Activated naive CD4-positive, alpha-beta T cell treated with Interleukin-2 at 50 U/mL for 16 hours (primary cell): ENCODE measurements at places on chromosomes 1 and 21.
A peak's percentile ranks its signal among the peaks of the same experiment; 100 is the strongest.

DNA sequence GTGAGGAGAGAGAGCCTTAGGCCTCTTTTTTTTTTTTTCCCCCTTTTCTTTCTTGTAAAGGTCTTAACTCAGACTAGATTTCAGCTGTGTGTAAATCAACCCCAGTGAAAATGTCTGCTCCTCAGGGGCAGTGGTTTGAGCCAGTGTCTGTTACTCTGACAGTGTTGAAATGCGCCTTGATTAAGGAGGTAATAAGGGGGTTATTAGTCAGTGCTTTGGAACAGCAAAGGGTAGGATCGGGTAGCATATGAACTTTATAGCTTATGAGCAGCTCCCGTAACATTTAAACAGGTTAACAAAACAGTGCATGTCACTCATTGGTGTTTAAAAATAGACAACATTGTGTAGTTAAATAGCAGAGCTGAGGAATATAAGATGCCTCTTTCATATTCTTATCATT lies 10.3 kb downstream of the UTP11 start:
- DNase-seq, result no peak

GRCh38 chr1:8889925-8890785 lies 11.7 kb upstream of the ENO1 start:
- DNase-seq, result no peak

GRCh38 chr1:241636291-241636690 lies 3.9 kb downstream of the CHML start:
- DNase-seq, result no peak

GRCh38 chr1:112507921-112508277 lies 866 bp upstream of the WNT2B start:
- DNase-seq, result peak; percentile 40

- DNase-seq, result no peak
These were observed 2.5 kb downstream of the SLAMF9 start for GRCh38 chr1:159951551-159951950.

GRCh38 chr21:17214801-17215200 lies 298.0 kb upstream of the CXADR start:
- DNase-seq, result no peak

DNA sequence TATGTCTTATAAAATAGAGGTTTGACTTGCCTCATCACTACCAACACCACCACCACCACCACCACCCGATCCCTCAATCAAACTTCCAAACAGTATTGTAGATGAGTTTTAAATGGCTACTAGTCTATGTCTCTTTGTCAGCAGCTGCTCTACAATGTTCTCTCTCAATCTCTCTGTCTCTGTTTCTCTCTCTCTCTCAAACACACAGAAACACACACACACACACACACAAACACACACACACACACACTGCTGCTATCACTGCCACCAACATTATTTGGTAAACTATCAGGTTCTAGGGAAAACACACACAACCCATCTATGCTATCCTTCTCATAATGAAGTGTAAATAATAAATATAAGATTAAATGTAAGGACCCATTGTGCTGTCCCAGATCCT lies 2.4 kb downstream of the TNFSF4 start:
- DNase-seq, result no peak

- peak; percentile 31 for DNase-seq
These were observed 705 bp downstream of the UROD start for GRCh38 chr1:45012639-45013278.

DNA sequence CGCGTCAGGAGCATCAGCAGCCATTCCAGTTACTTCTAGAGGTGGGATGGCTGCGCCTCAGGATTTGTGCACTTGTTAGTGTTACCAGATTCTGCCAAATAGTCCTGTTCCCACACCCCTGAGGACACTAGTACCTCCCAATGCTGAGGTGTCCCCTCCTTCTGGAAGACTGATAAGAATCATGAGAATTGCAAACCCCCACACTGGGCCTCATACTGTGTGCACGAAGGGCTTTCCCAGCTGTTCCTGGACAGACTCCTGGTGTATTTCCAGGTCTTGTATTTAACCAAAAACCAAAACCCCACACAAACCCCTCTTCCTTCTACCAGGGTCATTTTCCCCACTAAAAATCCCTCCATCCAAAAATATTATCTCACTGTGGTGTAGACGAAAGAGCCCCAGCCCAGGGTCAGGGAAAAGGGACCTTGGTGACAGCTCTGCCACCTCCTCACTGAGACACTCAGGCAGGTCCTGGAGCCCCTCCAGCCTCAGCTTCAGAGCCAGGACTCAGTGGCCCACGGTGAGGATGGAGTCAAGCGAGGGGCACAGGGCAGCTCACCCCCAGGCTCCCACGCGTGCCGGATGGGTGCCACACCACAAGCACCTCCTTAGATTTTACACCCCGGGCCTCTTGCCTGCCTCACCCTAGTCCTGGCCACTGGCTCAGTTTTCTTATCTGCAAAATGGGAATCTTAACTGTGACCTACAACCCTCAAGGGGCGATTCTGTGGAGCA lies 131.4 kb upstream of the RUNX3 start:
- DNase-seq, result no peak

DNA sequence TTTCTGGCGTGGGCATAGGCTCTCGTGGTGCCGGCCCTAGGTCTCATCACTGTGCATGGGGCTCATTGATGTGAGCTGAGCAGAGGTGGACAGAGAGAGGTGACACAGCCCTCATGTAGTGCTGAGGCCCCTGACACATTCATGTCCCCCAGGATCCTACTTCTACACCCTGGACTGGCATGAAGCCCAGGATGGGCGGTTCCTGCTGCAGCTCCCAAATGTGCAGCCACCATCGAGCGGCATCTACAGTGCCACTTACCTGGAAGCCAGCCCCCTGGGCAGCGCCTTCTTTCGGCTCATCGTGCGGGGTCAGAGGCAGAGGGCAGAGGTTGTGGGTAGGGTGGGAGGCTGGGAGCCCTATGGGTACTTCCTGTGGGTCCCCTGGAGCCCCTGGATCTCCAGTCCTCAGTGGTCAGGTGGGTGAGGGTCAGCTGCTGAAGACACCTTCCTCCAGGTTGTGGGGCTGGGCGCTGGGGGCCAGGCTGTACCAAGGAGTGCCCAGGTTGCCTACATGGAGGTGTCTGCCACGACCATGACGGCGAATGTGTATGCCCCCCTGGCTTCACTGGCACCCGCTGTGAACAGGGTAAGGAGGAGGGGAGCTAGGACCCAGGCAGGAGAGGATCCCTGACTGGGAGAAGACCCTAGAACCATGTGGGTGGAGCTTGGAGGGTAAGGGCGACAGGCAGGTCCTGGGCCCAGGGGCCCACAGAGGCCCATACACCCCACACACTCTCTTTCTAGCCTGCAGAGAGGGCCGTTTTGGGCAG lies 6.1 kb downstream of the TIE1 start:
- no peak for DNase-seq

- DNase-seq, result no peak
These were observed 58.5 kb downstream of the RIMS3 start for GRCh38 chr1:40606978-40607377.

DNA sequence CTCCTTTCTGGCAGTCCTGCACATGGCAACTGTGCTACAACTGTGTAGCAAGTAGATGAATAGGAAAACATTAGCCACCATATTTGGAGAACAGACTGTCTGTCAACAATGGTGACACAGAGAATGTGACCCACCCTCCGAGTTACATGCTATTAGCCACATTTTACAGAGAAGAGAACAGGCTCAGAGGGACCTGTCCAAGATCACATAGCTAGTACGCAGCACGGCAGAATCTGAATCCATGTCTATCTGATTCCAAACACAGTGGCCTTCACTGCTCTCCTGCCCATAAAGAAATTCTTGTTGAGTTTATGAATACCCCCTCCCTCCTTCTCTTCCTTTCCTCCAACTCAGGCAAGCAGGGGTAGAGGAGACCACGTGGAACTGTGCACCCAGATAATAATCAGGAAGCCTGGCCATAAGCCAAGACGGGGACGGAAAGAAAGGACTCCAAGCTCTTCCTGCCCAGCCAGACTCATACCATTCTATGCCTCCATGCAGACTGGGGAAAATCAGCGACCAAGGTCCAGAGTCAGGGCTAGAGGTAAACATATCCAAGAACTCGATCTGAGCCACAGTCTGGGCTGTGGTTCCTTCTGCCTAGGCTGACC lies 78.8 kb downstream of the TRABD2B start:
- no peak for DNase-seq

DNA sequence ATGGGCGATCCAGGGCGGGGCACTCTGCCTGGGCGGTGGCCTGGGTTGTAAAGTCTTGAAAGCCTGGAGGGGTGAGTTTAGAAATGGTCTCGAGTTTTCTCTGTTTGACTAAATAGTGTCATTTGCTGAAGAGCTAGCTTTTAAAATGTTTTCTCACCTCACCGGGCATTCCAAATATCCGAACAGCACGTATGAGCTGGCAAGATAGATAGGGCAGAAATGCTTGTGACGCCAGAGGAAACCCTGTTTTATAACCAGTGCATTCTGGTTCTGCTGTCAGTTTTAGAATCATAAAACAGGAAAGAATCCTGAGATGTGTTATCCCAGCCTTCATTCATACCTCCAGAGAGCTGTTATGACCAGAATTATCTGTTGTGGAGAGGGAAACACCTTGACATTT lies 725 bp downstream of the RTCA start:
- DNase-seq, result no peak

DNA sequence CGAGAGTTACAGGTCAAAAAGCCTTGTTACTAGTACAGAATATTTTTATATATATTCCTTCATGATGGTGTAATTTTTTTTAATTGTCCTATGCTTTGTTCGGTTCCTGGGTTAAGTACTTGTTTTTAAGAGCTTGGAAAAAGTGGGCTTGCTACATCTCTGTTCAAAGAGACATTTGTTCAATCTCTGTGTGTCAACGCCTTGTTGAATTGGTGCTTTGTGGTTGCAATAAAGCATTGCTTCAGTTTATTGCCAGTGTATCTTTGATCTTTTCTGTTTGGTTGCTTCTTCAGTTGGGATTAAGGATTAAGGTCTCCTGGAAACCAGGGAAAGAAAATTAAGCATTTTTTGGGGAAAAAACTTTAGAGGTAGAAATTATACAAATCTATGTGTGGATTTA lies 47.7 kb upstream of the DNASE2B start:
- DNase-seq, result no peak

GRCh38 chr1:33140153-33141149 lies 41.4 kb downstream of the TRIM62 start:
- DNase-seq, result no peak

- DNase-seq, result no peak
These were observed 17.2 kb upstream of the C2CD2 start for GRCh38 chr21:41970751-41971653.
